ENCODE measurements at places on chromosomes 13 and 19.
A peak's percentile ranks its signal among the peaks of the same experiment; 100 is the strongest.

- DNase-seq: no peak
These were observed 23.0 kb downstream of the NEK5 start for GRCh38 chr13:52105841-52106240.

DNA sequence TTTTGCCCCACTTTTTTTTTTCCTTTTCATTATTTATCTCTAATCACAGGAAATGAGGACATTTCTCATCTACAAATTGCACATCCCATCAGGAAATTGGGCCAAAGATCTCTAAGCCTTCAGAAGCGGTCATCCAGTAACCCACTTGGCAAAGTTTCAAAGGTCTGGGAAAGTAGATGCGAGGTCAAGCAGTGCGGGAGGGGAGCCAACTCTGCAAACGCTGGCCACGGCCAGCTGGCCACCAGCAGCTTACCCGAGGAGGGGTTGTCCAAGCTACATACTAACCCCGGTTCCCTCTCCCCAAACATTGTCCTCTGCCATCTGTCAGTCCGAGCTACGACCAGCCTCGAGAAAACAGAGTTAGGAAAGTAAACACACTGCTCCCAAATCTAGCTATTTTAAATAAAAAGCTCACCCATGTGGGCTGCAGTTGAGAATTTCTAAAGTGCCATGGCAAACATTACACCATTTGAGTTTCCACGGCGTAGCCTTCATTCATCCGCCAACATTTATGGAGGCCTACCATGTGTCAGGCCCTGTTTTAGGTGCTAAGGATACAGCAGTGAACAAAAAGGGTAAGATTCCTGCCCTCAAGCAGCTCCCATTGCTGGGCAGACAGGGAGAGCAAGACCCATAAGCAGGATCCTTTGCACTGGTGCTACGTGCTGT lies 11.5 kb downstream of the FFAR2 start:
- DNase-seq: no peak

- no peak for DNase-seq
These were observed 16.9 kb downstream of the TJP3 start for GRCh38 chr19:3725121-3725520.

- no peak for DNase-seq
These were observed 29.1 kb upstream of the ZNF714 start for GRCh38 chr19:21052902-21053301.

GRCh38 chr13:45496942-45497341 lies 32.2 kb downstream of the COG3 start:
- DNase-seq: no peak

DNA sequence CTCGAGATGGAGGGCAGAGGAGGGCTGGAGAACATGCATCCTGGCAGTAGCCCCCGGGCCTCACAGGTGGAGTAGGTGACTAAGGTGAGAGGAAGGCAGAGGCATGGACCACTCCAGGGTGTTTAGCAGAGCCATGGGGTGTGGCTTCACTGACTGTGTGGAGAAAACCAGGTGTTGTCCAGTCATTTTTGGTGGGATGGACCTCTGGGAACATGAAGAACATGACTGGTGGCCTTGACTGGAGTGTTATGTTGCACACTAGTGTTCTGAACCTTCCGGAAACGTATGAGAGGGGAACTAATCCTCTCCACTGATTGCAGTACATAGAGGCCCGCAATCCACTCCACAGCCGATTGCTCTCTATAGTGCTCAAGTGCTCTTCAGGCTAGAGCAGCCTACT lies 16.9 kb downstream of the MED26 start:
- no peak for DNase-seq

GRCh38 chr19:5386841-5387240 lies 46.2 kb upstream of the PTPRS start:
- DNase-seq: no peak

- DNase-seq: no peak
These were observed 467.3 kb downstream of the IRS2 start for GRCh38 chr13:109318945-109319590.

- DNase-seq: peak; percentile 40
These were observed 33.5 kb downstream of the DNM2 start for GRCh38 chr19:10751109-10751953.

- no peak for DNase-seq
These were observed 31.3 kb upstream of the ZMYM2 start for GRCh38 chr13:19927117-19927748.

Measured in activated CD4-positive, alpha-beta T cell treated with anti-CD3 and anti-CD28 coated beads for 36 hours (primary cell).